ENCODE measurements at places on chromosomes 3 and 15. TPM values are rescaled to one million over a fixed set of nuclear protein-coding genes. Genes with fewer than 3 reads are reported as not detected.

PLCL2 gene
- total RNA-seq, result 60.5 TPM

CCR1 gene
- total RNA-seq, result 26.8 TPM

GOLGA6D gene
- total RNA-seq, result not detected

PDZRN3 gene
- total RNA-seq, result not detected

ISL2 gene
- total RNA-seq, result 0.27 TPM

P2RY1 gene
- total RNA-seq, result 0.08 TPM

ADAMTS9 gene
- not detected for total RNA-seq

UBE3A gene
- total RNA-seq, result 81.6 TPM

ACSBG1 gene
- not detected for total RNA-seq
